GM19239 (cell line): ENCODE measurements at places on chromosomes 4 and X.

DNA sequence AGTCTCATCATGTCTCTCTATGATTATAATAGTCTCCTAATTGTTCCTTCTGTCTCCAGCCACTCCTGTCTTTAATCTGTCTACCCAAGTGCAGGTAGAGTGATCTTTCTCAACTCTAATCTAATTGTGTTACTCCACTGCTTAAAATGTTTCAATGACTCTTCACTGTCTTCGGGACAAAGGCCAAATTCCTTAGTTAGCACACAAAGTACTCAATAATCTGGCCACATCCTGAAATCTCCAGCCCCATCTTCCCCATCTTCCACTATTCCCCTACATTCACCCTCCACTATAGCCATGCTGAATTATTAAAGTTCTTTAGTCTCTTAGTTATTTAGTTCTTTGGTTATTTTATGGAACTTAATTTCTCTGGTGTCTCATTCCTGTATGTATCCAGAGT is 353.3 kb downstream of the OPHN1 start:
- no peak for DNase-seq

DNA sequence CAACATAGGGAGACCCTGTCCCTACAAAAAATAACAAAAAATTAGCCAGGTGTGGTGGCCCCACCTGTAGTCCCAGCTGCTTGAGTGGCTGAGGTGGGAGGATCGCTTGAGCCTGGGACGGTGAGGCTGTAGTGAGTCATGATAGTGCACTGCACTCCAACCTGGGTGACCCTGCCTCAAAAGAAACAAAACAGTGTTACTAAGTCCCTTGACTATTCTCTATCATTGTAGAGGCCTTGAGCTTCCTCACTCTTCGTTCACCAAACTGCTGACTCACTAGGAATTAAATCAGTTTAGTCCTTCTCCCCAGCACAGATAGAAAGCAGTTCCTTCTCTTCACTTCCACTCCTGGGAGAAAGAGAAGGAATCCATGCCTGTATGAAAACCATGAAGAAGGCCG is 14.5 kb downstream of the CDS1 start:
- no peak for DNase-seq

GRCh38 chr4:168712316-168712890 is 215.6 kb downstream of the PALLD start:
- no peak for DNase-seq

- DNase-seq: no peak
Observed at GRCh38 chrX:68183612-68184214, 249.6 kb downstream of the OPHN1 start.

GRCh38 chr4:88356771-88357170 is 21.9 kb upstream of the HERC6 start:
- no peak for DNase-seq

DNA sequence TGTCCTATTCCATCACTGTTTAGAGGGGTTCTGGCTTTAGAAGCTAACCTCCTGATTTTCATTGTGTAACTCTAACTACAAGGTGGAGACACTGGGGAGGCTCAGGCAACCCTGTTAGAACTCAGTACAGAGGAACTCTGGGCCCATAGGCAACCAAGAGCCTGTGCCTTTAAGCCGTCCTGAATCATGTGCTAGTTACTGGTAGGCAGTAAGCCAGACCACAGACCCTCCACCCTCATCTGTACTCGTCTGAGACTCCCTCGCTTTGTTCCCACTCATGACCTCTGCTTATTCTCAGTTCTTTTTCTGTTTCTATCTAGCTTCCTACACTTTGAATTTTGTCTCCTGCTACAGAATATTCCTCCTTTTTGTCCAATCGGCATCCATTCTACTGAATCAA is 31.4 kb downstream of the TBC1D1 start:
- no peak for DNase-seq

DNA sequence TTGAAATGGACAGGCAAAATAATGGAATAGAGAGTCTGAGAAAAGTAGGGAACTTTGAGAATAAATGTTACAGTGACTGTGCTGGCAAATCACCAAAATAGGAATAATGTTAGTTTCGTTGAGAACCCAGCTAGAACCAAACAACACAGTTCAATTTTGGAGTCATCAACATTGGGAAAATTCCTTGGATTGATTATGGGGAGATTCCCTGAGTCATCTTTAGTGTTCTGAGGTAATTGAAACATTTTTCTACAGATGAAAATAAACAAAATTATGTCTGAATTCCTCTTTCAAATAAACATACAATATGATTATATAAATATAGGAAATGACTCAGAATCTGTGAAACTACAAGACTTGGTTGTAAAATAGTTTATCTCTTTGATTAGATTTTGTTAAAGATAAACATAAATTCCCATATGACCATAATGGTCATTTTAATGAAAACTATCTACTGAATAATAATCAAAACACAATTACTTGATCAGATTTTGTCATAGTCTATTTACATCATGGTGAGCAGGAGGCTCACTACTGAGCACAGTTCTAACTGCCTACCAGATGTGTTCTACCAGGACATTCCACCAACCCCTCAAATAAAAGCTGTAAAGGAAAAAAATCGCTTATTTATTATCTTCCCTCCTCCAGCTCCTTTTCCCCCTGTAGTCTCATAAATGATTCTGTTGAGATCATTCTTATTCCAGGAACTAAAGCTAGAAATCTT is 51.4 kb upstream of the GABRA2 start:
- DNase-seq: no peak

DNA sequence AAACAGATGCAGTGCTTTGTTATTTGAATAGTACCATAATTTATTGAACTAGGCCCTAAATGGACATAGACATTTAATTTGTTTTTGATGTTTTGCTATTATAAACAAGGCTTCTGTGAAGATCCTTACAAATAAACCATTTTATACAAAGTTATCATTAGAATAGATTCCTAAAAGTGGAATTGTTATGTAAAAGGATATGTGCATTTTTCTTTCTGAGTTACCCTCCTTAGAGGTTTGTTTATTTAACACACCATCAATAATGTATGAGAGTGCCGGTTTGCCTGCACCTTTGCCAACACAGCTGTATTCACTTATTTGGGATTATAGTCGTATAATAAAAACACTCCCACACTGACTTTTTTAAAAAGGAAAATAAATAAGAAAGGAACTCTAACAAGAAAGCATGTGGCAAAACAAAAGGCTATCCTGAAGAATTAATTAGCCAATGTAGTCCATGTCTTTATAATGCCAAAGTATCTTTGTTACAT is 84.8 kb downstream of the PAK3 start:
- no peak for DNase-seq

- no peak for DNase-seq
Observed at GRCh38 chrX:3295731-3296130, 50.7 kb downstream of the MXRA5 start.

- DNase-seq: no peak
Observed at GRCh38 chrX:40581336-40581920, 658 bp downstream of the ATP6AP2 start.

DNA sequence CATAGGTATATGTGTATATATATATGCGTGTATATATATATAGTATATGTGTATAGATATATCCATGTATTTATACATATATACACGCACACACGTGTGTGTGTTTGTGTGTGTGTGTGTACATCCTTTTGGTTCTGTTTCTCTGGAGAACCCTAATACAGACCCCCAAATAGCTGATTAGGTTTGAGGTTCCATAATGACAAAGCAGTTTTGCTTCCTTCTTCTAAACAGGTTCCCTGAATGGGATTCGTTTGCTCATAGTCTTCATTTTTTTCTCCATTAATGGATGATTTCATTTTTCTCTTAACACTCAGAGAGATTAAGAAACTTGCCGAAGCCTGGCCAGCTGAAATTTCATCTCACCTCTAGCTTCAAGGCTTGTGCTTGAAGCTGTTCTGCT is 234.0 kb upstream of the BCOR start:
- DNase-seq: no peak

DNA sequence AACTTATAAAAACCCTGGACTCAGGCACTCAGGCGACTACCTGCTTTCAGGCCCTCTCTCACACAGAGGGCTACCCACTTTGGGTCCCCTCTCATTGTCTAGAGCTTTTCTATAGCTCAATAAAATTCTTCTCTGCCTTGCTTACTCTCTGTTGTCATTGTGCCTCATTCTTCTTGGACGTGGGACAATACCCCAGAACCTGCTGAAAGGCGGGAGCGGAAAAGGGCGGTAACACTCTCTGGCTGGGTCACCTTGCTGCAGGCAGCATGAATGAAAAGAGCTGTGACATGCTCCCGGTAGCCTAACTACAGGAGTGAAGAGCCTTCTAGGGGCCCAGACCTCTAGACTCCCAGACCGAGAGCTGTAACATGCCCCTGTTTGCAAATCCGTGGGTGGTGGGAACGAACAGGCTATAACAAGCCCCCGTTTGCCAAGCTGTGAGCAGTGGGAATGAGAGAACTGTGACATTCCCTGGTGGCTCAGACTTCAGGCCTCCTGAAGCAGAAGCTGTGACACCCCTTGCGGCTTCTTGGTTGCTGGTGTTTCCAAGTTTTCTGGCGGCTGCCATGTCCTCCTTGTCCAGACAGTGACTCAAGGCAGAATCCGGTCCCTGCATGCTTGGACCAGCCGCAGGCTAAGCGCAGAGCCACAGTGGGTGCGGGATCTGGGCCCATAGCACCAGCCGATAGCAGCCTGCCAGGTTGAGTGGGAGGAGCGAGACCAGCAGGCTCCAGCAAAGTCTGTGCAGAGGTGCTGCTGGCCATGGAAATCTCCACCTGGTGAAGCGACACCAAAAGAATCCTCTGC is 684.6 kb downstream of the ARAP2 start:
- no peak for DNase-seq

DNA sequence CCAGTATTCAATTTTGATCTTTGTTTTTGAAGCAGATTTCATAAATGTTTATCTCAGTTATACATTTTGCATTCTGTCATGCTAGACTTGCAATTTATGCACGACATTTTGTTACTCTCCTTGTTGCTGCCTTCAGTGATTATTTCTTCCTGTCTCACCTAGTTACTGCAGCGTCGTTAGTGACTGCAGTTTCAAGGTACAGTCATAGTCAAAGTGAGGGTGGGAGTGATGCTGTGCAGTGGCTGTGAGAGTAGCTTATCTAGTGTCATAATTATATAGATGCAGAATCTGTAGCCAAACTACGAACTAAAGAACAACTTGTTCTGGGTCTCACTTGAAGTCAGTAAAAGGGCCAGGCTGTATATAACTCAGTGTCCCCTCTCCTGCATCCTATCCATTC is 69.8 kb downstream of the GPR101 start:
- DNase-seq: no peak

DNA sequence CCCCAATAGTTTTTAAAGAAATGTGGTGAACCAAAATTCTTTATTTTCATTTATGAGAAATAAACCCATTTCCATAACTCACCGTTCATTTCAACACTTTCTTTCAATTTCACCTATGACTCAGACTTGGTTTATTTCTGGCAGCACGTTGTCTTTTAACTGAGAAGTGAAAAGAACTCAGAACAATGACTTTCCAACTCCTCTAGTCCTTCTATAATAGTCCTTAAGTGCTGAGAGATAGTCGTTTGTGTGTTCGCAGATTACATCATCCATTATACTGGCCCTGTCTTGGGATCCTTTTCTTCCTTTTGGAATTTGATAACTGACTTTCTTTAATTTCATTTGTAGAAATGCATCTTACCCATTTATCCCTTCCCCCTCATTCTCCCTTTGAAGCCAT is 113.6 kb downstream of the GLUD2 start:
- no peak for DNase-seq

GRCh38 chrX:13369256-13370030 is 49.6 kb upstream of the ATXN3L start:
- no peak for DNase-seq

- no peak for DNase-seq
Observed at GRCh38 chr4:120857312-120857711, 65.2 kb downstream of the PRDM5 start.

- DNase-seq: no peak
Observed at GRCh38 chr4:74016068-74016467, 17.6 kb upstream of the CXCL5 start.

DNA sequence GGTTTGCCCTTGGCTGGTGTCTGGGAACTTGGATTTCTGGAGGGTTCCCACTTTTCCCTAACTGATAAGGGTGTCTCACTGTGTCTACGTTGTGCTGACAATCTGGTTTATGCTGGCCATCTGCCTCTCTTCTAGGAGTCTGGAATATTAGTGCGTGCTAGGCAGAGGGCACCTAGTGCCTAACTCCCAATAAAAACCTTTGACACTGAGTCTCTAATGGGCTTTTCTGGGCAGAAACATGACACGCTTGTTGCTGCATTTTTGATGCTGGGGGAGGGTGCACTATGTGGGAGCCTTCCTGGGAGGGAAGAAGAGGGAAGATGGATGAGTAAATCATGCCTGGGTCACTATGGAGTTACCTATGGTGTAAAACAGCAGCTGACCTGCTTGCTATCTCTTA is 16.3 kb upstream of the ZNF41 start:
- no peak for DNase-seq

DNA sequence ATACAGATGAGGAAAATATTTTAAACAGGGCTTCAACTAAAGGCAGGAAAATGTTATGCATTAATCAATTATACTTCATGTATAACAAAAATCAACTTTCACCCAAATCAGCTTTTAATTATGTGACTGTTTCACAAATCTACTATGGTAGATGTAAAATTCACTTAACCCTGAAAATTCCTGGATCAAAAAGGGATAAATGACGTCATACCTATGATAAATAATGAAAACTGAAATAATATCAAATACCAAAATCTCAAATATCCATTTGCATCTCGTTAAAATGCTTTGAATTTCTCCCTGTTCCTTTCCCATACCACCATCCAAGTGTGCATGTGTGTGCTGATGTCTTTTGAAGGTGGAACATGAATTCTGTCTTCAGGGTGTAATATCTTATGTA is 11.5 kb downstream of the S100G start:
- DNase-seq: no peak

- no peak for DNase-seq
Observed at GRCh38 chrX:131792789-131793462, 230.2 kb upstream of the STK26 start.

GRCh38 chr4:82951196-82951595 is 50.7 kb downstream of the THAP9 start:
- no peak for DNase-seq

- no peak for DNase-seq
Observed at GRCh38 chr4:19177616-19178015, 1074.1 kb upstream of the SLIT2 start.

GRCh38 chrX:44698357-44698756 is 145.5 kb upstream of the DUSP21 start:
- DNase-seq: no peak

DNA sequence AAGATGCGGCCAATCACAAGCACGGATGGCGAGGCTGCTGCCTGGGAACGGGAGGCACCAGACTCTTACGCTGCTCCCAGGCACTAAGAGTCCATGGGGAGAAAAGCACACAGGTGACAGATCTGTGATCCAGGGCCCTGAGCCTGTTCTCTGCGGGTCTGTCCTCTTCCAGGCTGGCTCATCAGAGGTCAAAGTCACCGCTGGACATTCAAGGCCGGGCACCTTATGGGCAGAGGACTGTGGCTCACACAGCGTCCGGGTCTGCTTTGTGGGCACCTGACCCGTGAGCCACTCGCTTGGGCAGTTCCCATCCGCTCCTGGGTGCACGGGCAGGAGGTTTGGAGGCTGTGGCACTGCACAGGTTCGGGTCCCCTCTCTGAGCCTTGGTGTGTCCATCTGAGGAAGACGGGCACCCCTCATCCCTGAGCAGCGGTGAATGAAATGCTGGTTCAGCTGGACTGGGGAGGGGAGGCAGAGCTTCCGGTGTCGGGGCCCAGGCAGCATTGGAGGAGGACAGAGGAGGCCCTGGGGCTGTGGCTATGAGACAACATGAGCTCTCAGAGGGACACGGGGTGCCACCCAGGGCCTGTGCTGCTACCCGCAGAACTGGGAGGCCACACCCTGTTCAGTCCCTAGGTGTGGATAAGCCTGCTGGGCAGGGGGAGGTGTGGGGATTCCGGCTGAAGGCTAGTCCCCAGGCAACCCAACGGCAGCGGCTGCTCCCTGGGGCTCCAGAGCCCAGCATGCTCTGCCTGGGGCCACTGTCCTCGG is 61.2 kb upstream of the AFAP1 start:
- no peak for DNase-seq
